ENCODE measurements at places on chromosomes 16 and 17.

DNA sequence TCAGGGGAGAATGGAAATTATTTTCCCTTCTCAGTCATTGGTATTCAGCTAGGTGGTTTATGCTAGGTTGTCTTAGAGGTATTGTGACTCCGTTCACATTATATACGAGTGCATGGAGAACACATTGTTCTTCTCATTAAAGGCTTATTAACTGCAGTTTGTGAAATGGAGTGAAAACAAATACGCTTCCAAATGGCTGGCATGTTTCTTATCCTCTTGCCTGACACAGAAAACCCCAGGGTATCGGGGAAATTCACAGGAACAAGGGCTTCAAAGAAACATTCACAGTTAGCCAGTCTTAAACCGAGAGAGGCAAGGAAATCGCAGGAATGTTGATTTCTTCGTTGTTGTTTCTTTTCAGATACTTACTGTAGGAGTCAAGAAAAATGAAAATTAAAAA lies 1047.9 kb upstream of the RBFOX1 start:
- DNase-seq: no peak

DNA sequence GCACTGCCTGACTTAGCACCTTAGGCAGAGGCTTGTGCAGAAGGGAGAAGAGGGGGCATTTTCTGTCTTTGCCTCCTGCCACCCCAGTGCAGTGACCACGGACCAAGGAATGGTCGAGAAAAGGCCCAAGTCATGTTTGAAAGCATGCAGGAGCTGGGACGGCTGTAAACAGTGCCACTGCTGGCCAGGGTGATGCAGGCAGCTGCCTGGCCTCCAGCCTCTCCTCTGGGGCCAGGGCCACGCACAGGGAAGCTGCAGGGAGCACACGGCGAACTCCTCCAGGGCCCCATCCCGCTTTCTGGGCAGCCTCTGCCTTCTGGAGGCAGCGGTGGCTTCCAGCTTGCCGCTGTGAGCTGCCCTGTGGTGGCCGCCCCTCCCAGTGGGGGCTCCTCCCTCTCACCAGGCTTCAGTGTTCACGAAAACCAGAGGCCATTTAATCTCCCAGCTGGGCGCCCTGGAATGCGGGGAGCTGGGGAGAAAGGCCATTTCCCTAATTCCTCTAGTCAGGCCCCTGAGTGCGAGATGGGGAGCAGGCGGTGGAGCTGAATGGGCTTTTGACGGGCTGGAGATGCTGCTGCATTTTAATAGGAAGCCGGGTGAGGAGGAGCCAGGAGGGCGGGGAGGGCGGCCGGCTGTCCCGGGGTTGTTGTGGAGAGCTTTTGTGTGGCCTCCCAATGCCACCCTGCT lies 28.7 kb upstream of the DNAI2 start:
- DNase-seq: no peak

GRCh38 chr17:83131401-83132011 lies 52.1 kb downstream of the METRNL start:
- no peak for DNase-seq

- no peak for DNase-seq
These were observed 46.3 kb downstream of the TK2 start for GRCh38 chr16:66503612-66504011.

- no peak for DNase-seq
These were observed 544 bp upstream of the EVI2A start for GRCh38 chr17:31321966-31322365.

- peak; percentile 83 for DNase-seq
These were observed 54.9 kb downstream of the SREBF1 start for GRCh38 chr17:17781591-17782496.

DNA sequence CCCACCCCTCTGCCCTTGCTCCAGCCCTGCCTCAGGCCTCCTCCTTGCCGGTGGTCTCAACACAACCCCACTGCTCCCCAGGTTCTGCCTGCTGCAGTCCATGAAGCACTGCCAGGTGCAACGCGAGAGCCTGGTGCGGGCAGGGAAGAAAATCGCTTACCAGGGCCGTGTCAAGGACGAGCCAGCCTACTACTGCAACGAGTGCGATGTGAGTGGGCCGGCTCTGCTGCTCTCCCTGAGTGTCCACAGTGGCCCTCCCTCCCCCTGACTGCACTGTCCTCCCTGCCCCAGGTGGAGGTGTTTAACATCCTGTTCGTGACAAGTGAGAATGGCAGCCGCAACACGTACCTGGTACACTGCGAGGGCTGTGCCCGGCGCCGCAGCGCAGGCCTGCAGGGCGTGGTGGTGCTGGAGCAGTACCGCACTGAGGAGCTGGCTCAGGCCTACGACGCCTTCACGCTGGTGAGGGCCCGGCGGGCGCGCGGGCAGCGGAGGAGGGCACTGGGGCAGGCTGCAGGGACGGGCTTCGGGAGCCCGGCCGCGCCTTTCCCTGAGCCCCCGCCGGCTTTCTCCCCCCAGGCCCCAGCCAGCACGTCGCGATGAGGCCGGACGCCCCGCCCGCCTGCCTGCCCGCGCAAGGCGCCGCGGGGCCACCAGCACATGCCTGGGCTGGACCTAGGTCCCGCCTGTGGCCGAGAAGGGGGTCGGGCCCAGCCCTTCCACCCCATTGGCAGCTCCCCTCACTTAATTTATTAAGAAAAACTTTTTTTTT lies 1.8 kb upstream of the TMEM88 start:
- no peak for DNase-seq
